ENCODE measurements at places on chromosomes 1 and 21. TPM values are rescaled to one million over a fixed set of nuclear protein-coding genes. Genes with fewer than 3 reads are reported as not detected.
A peak's percentile ranks its signal among the peaks of the same experiment; 100 is the strongest.

GRCh38 chr21:20997636-20998455, at the start of gene NCAM2:
Gene NCAM2 (plus strand): TSS chr21:20998409.
- H3K27ac ChIP-seq: no peak within 1 kb of the TSS
- peak within 1 kb of the TSS; percentile 56 for H3K4me3 ChIP-seq
- no peaks in the 10 kb centered on the region for H3K27me3 ChIP-seq
- DNase-seq: peak; percentile 75

- H3K27me3 ChIP-seq: peaks cover 9% of the 10 kb centered on the region
- no peak for DNase-seq
- H3K4me3 ChIP-seq: no peak overlapping the region
- no peaks in the 10 kb centered on the region for H3K36me3 ChIP-seq
- no peaks in the 10 kb centered on the region for H3K4me1 ChIP-seq
Measured at GRCh38 chr1:29499104-29499650, 262.9 kb downstream of the PTPRU start.

- no peaks in the 10 kb centered on the region for H3K27me3 ChIP-seq
- no peaks in the 10 kb centered on the region for H3K36me3 ChIP-seq
- DNase-seq: no peak
- no peak overlapping the region for H3K4me3 ChIP-seq
- H3K27ac ChIP-seq: no peak overlapping the region
Measured at GRCh38 chr1:189220750-189221149, 1256.9 kb downstream of the BRINP3 start.

- no peak overlapping the region for H3K27ac ChIP-seq
- H3K4me1 ChIP-seq: no peaks in the 10 kb centered on the region
- no peak for DNase-seq
- no peaks in the 10 kb centered on the region for H3K27me3 ChIP-seq
Measured at GRCh38 chr1:221863635-221864034, 121.7 kb upstream of the DUSP10 start.

DNA sequence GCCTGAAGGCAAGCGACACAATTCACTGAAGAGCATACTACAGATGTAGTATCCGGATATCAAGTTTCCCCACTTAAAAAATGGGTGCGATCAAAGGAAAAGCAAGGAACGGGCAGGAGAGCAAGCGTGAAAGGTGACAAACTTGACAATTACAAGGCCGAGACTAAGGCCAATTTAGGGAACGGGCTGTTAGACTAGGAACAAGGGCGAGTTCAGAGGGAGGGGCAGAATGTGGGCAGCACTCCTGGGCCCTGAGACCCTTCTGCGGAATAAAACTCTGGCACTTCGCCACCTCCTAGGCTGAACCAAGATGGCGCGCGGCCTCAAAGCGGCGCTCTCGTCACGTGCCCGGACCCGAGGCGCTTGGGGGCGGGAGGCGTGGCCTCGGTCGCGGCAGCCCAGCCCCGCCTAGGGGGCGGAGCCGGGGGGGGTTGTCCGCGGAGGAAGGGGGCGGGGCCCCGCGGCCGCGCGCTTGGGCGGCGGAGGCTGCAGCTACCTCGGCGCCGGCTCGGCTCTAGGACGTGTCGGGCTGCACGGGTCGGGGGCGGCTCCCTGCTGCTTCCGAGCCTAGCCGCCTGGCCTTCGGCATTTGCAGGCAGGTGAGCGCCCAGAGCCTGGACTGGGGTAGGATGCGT, at the start of gene PPFIA4:
Gene PPFIA4 (plus strand): TSS at position 461 of the 635 bp plus-strand sequence. CDS start 12,518 bp downstream, outside the sequence.
- H3K36me3 ChIP-seq: peaks cover 24% of the 10 kb centered on the region
- peak within 1 kb of the TSS; percentile 66 for H3K4me3 ChIP-seq
- peaks cover 16% of the 10 kb centered on the region for H3K4me1 ChIP-seq
- H3K27ac ChIP-seq: no peak within 1 kb of the TSS

- H3K27ac ChIP-seq: no peak overlapping the region
- no peak for DNase-seq
- no peak overlapping the region for H3K4me3 ChIP-seq
- H3K4me1 ChIP-seq: no peaks in the 10 kb centered on the region
Measured at GRCh38 chr1:237226177-237226944, 184.4 kb downstream of the RYR2 start.

DNA sequence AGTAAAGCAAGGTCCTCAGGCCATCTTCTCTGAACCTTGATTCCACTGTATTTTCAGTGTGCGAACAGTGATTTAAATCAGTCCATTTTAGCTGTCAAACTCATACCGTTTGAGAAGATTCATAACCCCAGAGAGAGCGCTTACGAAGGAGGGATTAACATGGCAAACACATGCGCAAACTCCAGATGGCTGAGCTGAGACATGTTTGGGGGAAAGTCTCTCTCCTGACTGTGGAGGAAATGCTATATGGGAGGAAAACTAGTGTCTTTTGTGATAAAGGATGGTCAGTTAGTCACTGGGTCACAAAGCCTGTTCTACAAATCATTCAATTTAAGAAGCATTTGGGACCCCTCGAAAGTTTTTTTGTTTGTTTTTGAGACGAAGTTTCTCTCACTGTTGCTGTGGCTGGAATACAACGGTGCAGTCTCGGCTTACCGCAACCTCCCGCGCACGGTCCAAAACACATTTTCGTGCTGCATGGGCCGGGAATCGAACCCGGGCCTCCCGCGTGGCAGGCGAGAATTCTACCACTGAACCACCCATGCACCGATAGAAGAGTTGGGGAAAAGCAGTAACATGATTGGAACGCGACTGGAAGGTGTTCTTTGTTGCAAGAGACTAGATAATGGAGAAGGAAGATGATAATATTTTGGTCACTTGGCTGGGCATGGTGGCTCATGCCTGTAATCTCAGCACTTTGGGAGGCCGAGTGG, 58.4 kb upstream of the CXADR start:
- no peak for DNase-seq
- no peak overlapping the region for H3K27ac ChIP-seq
- H3K36me3 ChIP-seq: no peaks in the 10 kb centered on the region
- H3K4me1 ChIP-seq: no peaks in the 10 kb centered on the region
- no peaks in the 10 kb centered on the region for H3K27me3 ChIP-seq
- H3K4me3 ChIP-seq: no peak overlapping the region

DNA sequence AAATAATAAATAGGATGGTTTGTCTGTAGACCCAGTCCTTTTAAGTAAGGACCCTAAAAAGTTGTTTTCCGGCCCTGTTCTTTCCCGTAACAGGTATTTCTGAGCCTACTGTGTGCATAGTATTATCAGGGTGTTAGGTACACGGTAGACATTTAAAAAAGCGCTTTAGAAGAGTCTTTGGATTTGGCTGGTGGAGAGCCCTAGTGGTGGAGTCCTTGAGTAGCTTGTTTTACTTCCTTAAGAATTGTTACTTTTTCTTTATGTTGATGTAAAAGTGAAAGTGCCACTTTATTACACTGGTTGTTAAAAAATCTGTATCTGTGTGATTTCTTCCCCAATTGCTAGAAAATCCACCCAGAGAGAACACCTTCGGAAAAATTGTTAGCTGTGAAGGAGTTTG, 36.8 kb downstream of the SMYD2 start:
- no peak overlapping the region for H3K4me3 ChIP-seq
- peaks cover 2% of the 10 kb centered on the region for H3K4me1 ChIP-seq
- DNase-seq: no peak
- H3K27ac ChIP-seq: no peak overlapping the region
- no peaks in the 10 kb centered on the region for H3K27me3 ChIP-seq
- peaks cover 34% of the 10 kb centered on the region for H3K36me3 ChIP-seq

DNA sequence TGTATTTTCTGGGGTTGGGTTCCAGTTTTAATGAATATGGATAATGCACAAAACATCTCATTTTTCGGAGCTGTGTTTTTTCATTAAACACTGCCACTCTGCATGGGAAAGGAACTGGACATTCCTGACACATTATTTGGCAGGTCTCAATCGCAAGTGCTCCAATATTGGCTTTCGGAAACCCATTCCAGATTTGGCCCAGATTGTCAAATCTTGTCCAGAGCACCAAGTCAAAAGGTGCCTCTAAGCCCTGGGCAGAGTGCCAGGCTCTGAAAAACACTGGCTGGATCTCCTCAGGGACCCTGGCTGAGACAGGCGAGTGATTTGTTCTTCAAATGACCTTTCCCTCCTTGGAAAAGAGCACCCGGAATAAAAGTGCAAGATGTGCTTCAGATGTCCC, 68.4 kb upstream of the MRPS6 start:
- no peaks in the 10 kb centered on the region for H3K36me3 ChIP-seq
- H3K4me3 ChIP-seq: no peak overlapping the region
- no peaks in the 10 kb centered on the region for H3K4me1 ChIP-seq
- no peak overlapping the region for H3K27ac ChIP-seq

GRCh38 chr1:231541842-231542241, 13.4 kb downstream of the TSNAX start:
- DNase-seq: no peak
- H3K4me1 ChIP-seq: no peaks in the 10 kb centered on the region
- H3K4me3 ChIP-seq: no peak overlapping the region

GRCh38 chr1:118828038-118828437, 160.1 kb downstream of the TBX15 start:
- no peaks in the 10 kb centered on the region for H3K36me3 ChIP-seq
- no peak overlapping the region for H3K4me3 ChIP-seq
- H3K4me1 ChIP-seq: no peaks in the 10 kb centered on the region
- no peak for DNase-seq
- no peaks in the 10 kb centered on the region for H3K27me3 ChIP-seq

GRCh38 chr1:14294006-14294405, 304.5 kb upstream of the KAZN start:
- H3K27me3 ChIP-seq: no peaks in the 10 kb centered on the region
- no peak overlapping the region for H3K27ac ChIP-seq
- no peak for DNase-seq

- no peaks in the 10 kb centered on the region for H3K27me3 ChIP-seq
- H3K4me3 ChIP-seq: no peak overlapping the region
- H3K36me3 ChIP-seq: no peaks in the 10 kb centered on the region
- peaks cover 20% of the 10 kb centered on the region for H3K4me1 ChIP-seq
- DNase-seq: peak; percentile 78
Measured at GRCh38 chr1:110243574-110243973, 33.5 kb downstream of the KCNC4 start.

DNA sequence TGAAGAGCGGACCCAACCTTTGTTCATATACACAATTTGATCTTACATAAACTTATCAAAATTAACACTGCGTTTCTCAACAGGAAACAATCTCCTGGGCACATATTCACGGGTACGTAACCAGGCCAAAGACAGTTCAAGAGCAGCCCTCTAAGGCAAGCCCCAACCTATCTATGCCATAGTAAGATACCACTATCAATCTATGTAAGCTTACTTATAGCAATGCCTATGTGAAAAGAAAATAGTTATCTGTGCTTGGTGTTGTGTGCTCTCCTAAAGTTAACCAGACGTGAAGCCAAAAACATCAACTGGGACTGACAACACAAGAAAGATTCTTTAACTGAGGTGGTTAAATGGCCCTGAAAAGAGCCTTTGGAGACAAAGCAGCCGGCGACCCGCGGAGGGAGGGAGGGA, 49.4 kb upstream of the BOLA1 start:
- DNase-seq: peak; percentile 46
- peaks cover 43% of the 10 kb centered on the region for H3K4me1 ChIP-seq
- H3K27me3 ChIP-seq: no peaks in the 10 kb centered on the region
- peak overlapping the region; percentile 59 for H3K27ac ChIP-seq
- peak overlapping the region; percentile 70 for H3K4me3 ChIP-seq

DNA sequence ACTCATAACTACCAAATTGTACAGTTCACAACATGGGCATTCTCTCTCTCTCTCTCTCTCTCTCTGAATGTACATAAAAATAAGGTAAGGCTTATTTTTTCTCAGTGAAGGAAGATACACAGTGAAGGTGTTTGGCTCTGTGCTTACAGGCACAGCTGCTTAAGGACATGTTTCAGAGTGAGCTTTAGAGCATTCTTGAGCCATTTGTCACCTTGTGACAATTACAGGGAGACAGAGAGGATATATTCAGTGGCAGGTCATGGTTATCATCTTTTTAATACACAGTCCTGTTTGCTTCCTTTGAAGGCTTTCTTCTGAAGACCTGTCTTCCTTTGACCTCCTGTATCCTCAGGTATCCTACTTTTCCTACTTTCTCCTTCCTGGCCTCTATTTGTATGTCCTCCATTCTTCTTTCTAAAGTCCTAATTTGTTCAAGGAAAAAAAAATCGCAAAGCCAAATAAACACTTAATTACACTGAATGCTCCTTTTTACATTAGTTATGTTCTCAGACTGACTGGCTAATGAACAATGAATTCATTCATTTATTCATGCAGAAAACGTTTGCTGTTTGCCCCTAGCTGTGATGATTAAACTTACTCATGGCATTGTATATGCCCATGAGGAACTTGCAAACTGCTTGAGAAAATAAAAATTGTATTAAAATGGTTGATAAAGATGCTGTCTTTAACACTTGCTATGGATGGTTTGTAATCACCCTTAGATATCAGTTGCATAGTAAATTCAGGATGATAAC, 33.4 kb downstream of the HSD17B7 start:
- DNase-seq: no peak
- H3K27ac ChIP-seq: no peak overlapping the region
- H3K36me3 ChIP-seq: no peaks in the 10 kb centered on the region
- no peak overlapping the region for H3K4me3 ChIP-seq

DNA sequence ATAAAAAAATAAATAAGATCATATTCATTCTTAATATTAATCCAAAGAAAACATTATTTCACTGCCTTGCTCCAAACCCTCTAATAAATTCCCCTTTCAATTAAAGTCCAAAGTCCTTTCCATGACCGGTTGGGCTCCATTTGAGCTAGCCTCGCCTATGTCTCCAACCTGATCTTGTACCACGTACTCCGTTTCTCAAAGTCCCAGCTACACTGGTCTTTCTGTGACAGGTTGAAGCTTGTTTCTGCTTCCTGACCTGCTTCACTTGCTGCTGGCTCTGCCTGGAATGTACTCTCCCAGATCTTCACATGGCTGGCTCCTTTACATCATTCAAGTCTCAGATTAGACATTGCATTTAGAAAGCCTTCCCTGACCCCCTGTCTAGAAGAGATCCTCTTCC, 16.4 kb downstream of the RPL5 start:
- peaks cover under 1% of the 10 kb centered on the region for H3K4me1 ChIP-seq
- H3K4me3 ChIP-seq: no peak overlapping the region
- H3K36me3 ChIP-seq: peaks cover 58% of the 10 kb centered on the region
- H3K27ac ChIP-seq: no peak overlapping the region
- no peaks in the 10 kb centered on the region for H3K27me3 ChIP-seq

GRCh38 chr1:27724961-27725373, 794 bp upstream of the FAM76A start:
- H3K4me3 ChIP-seq: peak overlapping the region; percentile 64
- peaks cover 4% of the 10 kb centered on the region for H3K36me3 ChIP-seq
- H3K4me1 ChIP-seq: peaks cover 17% of the 10 kb centered on the region
- H3K27ac ChIP-seq: peak overlapping the region; percentile 96
- DNase-seq: no peak

GRCh38 chr1:209703834-209704504, 677 bp upstream of the HSD11B1 start:
- H3K36me3 ChIP-seq: no peaks in the 10 kb centered on the region
- H3K27me3 ChIP-seq: peaks cover 2% of the 10 kb centered on the region
- H3K4me3 ChIP-seq: no peak overlapping the region
- no peak for DNase-seq
- no peak overlapping the region for H3K27ac ChIP-seq
- peaks cover 10% of the 10 kb centered on the region for H3K4me1 ChIP-seq

- no peak for DNase-seq
- H3K4me3 ChIP-seq: peak overlapping the region; percentile 13
Measured at GRCh38 chr1:31881688-31882000, 56.5 kb downstream of the PTP4A2 start.

Gene TFF1
- polyA plus RNA-seq: not detected

Gene ARHGEF16
- not detected for polyA plus RNA-seq

Gene OR10Z1
- not detected for polyA plus RNA-seq

Gene LIN28A
- polyA plus RNA-seq: not detected

Gene WNT3A
- polyA plus RNA-seq: 0.03 TPM

Gene SLAMF1
- polyA plus RNA-seq: 20.7 TPM

Gene OR2L2
- polyA plus RNA-seq: 0.72 TPM

Gene SHE
- polyA plus RNA-seq: 0.01 TPM

Gene NADK
- polyA plus RNA-seq: 149 TPM

Gene SLFNL1
- 0.35 TPM for polyA plus RNA-seq

Gene FCRL4
- 0.09 TPM for polyA plus RNA-seq

Gene FMO3
- polyA plus RNA-seq: not detected

Data from B cell (primary cell).